Effector memory CD4-positive, alpha-beta T cell (primary cell): ENCODE measurements at places on chromosomes 12 and 14.

- no peak for DNase-seq
Measured at GRCh38 chr14:98119739-98120138, 1152.3 kb downstream of the BCL11B start.

- no peak for DNase-seq
Measured at GRCh38 chr14:104878582-104878981, 13.5 kb downstream of the CEP170B start.

GRCh38 chr14:60736494-60736893 lies 1.9 kb downstream of the MNAT1 start:
- no peak for DNase-seq

DNA sequence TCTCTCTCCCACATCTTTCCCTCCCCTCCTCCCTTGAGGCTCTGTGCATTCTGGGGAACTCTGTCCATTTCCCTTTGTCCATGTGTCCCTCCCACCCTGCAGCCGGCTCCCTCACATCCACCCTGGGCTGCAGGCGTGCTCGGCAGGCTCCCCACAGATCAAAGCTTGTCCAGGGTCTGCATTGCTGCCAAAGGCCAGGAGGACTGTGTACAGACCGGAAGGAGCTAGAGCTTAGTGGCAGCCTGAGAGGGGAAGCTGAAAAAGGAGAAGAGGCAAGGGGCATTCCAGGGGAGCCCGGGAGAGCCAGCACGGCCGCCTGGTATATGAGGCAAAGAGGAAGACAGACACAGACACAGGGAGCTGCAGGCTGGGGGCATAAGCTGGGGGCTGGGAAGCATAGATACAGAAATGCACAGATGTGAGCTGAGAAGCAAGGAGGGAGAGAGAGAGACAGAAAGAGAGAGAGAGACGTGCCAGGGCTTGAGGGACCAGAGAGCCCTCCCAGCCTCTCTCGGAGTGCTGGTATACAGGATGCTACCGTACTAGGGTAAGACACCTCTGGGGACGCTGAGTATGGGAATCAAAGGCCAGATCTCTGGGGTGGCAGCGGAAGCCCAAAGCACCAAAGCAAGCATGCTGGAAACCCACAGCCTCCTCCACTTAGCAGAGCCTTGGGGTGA lies 3.3 kb downstream of the CD4 start:
- no peak for DNase-seq

- DNase-seq, result no peak
Measured at GRCh38 chr12:12230275-12230674, 36.6 kb downstream of the LRP6 start.

DNA sequence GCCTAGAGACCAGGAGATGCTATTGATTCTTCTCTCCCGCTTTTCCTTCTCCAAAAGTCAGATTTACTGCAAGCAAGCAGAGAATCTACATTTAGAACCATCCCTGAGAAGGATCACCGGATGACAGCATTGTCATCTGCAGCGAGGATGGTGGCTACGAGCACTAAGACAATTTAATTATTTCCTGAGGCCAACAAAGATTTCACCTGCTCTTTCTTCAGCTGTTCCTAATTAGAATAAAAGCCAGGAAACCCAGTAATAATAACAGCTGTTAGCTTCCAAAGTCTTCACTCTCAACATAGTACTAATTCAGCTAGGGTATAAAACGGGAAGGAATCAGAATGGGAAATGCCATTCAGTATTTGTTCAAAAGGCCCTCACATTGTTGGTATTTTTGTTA lies 53.3 kb downstream of the TMTC1 start:
- DNase-seq, result no peak

DNA sequence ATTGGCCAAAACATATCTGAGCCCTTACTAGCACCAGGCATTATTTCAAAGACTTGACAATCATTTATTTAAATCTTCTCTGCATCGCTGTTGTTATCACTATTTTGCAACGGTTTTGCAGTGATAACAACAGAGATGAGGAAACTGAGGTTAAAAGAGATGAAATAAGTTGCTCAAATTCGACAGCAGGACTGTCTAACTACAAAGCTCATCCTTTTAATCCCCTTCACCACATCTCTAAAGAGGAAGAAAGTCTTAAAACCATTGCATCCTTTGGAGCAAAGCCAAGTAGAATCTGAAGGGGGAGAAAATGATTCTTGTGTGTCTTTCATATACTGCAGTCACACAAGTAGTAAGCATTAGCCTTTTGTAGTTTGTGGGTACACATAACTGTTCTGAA lies 14.8 kb upstream of the ETNK1 start:
- no peak for DNase-seq

DNA sequence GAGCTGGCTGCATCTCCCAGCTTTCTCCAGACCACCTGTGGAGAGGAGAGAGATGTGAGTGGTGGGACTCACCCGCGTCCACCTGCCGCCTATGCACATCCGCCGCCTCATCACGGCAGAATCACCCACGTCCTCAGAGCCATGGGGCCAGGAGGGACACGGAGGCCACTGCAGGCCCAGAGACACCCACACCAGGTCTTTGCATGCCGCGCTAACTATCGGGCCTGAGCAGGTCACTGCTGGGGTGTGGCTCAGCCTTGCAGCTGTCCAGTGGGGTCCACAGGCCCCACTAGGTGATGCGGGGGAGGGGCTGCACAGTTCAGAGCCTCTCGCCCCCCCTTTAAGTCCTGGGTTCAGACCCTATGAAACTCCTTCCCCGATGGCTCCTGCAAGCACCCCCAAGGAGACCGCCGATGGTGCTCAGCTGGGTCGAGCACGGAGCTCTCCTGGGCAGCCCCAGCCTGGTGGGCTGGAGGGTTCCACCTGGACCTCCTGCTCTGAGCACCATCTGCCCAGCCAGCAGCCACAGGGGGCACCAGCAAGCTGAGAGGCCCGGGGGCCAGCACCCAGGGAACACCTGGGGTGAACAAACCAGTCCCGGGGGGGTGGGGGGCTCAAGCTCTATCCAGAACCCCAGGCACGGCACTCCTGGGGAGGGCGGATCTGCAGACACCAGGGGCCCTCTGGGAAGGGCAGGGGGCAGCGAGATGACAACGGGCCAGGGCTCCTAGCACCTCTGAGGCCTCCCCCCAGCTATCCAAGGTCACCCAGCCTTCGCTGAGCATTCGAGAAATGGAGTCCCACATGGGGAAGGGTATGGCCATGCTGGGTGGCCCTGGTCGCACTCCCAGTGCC lies 34.3 kb downstream of the CCNK start:
- no peak for DNase-seq

- no peak for DNase-seq
Measured at GRCh38 chr12:126908765-126909142, 1358.2 kb upstream of the TMEM132C start.

GRCh38 chr14:88983755-88984154 lies 159.3 kb downstream of the TTC8 start:
- DNase-seq, result no peak

DNA sequence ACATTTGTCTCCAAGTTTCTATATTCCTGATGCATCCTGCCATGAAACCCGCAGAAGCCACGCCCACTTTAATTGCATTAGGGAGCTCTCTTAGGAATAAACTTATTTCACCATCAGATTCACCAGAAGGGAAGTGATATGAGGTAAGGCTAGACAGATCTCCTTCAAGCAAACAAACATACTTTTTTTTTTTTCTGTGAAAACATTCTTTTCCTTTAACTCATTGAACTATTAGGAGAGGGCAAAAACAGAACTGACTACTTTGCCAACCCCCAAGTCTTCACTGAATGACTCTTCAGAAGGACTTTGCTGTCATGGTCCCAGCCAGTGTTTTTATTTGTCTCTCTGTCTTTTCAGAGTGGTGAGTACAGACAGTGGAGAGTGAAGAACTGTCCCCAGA lies 48.4 kb downstream of the GTF2A1 start:
- DNase-seq, result no peak

- DNase-seq, result no peak
Measured at GRCh38 chr12:127785540-127785939, 481.4 kb upstream of the TMEM132C start.

GRCh38 chr12:29796823-29797263 lies 13.1 kb upstream of the TMTC1 start:
- DNase-seq, result no peak

DNA sequence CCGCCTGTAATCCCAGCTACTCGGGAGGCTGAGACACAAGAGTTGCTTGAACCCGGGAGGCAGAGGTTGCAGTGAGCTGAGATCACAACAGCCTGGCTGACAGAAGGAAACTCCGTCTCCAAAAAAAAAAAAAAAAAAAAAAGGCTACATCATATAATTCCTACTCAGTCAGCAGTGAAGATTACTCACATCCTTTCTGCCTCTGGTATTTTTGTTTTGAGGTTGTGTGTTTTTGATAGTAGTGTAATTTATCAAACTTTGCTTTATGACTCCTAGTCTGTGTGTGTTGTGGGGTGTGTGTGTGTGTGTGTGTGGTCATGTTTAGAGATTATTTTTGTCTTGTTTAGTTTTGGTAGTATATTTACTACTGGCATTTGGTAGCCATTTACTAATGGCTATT lies 29.8 kb upstream of the DLGAP5 start:
- no peak for DNase-seq

DNA sequence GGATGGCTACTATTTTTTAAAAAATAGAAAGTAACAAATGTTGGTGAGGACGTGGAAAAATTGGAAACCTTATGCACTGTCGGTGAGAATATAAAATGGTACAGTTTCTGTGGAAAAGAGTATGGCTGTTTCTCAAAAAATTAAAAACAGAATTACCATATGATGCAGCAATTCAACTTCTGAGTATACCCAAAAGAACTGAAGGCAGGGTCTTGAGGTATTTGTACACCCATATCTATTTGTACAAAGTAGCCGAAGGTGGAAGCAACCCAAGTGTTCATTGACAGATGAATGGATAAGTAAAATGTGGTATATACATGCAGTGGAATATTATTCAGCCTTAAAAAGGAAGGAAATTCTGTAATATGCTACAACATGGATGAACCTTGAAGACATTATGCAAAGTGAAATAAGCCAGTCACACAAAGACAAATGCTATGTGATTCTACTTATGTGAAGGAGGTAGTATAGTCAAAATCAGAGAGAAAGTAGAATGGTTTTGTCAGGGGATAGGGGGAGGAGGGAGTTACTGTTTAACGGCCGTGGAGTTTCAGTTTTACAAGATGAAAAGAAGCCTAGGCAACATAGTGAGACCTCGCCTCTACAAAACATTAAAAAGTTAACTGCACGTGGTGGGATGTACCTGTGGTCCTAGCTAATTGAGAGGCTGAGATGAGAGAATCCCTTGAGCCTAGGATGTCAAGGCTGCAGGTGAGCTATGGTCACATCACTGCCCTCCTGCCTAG lies 38.4 kb upstream of the CCT2 start:
- DNase-seq, result no peak

- DNase-seq, result no peak
Measured at GRCh38 chr14:49505041-49505766, 81.0 kb downstream of the RPS29 start.

GRCh38 chr12:93229494-93230325 lies 148.0 kb upstream of the NUDT4 start:
- no peak for DNase-seq

DNA sequence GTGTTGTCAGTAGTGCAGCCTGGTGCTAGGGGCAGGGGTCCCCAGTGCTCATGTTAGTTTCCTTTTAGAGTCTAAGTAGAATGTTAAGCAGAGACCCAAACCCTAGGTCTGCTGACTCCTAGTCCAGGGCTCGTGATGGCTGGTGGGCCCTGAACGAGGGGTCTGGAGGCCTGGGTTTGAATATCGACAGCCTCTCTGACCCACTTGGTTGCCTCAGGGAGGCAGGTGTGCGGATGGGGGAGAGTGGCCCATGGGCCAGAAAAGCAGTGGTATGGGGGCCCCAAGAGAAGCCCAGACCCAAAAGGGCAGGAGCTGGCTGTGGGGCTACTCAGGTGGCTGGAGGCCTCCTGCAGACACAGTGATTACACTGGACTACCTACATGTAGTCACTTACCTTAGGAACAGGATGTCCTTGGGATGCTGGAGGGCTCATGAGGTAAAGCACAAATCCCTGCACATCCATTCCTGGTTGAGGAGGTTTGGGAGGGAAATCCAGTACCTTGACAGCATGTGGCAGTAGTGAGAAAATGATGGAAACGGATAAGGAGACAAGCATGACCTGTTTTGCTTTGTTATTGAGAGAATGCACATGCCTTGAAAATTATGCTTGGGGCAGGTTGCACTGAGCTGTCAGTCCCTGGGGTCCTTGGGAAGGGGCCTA lies 1.7 kb upstream of the SLC25A29 start:
- no peak for DNase-seq
